ENCODE measurements at places on chromosomes 1 and 21.

GRCh38 chr1:59367301-59368007 is 70.6 kb downstream of the FGGY start:
- DNase-seq: no peak

GRCh38 chr1:19044975-19045831 is 88.7 kb upstream of the IFFO2 start:
- DNase-seq: no peak

DNA sequence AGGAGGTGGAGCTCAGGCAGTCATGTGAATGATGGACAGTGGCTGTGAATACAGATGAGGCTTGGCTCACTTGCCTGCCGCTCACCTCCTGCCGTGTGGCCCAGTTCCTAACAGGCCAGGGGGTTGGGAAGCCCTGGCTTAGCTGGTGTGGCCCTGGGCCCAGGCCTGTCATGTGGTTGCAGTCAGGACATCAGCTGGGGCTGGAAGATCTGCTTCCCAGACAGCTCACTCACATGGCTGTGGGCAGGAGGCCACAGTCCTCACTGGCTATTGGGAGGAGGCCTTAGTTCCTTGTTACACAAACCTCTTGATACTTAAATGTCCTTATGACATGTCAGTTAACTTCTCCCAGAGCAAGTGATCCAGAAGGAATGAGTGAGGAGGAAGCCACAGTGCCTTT is 138.8 kb upstream of the CSF3R start:
- no peak for DNase-seq

GRCh38 chr21:17780539-17780938 is 38.6 kb downstream of the C21orf91 start:
- no peak for DNase-seq

GRCh38 chr1:40662864-40663263 is 2.6 kb downstream of the RIMS3 start:
- no peak for DNase-seq

DNA sequence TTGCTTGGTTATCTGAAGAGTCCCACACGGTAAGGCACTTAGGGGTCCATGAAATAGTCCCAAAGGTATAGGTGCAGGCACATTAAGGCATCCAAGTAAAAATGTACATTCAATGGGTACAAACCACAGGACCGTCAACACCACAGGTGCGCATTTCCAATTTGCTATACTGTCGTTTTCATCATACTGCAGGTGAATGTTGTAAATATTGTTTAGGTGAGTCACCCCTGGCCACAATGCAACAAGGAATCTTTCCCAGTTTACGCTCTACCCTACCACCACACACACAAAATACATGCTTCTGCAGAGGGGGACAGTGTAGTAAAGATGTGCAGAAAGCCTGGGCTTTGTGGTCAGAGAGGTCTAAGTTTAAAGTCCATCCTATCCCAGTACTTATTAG is 13.7 kb downstream of the CADM3 start:
- no peak for DNase-seq

DNA sequence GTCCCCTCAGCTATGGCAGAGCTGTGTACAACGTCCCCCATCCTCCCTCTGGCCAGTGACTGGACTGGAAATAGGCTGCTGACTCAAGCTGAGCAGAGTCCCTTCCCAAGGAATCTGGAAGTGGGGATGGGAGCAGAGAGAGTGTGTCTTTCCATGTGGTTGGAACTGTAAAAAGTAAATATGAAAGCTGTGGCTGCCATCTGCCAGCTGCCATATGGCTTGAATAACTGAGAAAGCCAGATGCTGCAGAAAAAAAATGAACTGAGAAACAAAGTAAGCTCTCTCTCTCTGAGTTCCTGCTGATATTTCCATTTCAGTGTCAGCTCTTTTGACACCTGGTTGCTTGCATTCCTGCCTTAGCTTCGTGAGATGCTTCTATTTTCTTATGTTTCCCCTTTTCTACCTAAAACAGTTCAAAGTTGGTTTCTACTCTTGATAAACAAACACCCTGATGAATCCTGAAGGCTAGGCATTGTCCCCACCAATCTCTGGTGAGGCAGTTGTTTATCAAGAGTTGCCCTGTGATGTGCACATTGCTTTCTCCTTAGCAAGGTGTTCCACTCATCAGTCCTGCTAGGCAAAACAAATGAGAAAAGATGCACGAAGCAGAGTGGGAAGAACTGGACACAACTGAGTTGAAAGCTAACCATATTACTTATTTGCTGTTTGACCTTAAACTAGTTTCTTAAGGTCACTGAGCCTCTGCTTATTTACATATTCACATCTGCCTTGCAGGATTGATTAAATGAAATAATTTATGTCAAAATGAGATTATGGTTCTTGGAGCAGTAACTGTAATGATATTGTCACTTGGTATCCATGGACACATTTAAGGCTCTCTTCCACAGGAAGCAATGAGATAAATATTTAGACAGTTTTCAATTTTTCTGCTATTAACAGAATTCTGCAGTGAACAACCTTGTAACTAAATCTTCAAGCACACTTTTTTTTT is 16.6 kb upstream of the DR1 start:
- no peak for DNase-seq

DNA sequence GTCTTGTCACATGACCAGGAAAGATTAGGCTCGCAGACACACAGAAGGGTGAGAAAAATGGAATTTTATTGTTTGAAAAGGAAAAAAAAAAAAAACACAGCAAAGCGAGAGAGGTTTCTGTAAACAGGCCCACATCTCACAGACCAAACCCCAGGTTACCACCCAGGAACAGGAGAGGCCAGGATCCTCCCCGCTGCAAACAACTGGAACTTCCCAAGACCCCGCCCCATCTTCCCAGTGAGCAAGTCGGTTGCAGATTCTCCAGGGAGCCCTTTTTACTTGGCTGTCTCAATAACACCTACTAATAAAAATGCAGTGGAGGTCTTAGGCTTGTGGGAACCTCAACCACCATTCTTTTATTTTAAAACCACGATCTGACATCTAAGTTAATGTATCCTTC is 84.7 kb upstream of the ETS2 start:
- DNase-seq: no peak

DNA sequence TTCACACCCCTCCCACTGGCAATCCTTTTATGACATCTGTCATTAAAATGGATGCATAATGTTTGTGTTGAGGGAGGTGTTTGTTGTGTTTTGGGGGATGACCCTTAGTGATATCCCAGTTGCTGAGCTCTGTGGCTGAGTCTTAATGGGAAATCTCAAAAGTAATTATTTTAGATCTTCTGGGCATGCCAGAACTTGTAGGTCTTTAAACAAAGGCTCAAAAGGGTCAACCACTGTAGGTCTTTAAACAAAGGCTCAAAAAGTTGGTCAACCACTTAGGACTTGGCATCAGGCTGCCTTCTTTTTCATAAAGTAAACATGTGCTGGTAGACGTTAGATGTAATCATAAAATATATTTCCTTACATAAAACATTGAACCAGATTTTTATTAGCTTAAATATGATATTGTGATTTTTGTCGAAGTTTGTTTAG is 78.0 kb downstream of the CDC14A start:
- no peak for DNase-seq

- no peak for DNase-seq
Measured at GRCh38 chr1:155069551-155070157, 6.1 kb downstream of the EFNA4 start.

DNA sequence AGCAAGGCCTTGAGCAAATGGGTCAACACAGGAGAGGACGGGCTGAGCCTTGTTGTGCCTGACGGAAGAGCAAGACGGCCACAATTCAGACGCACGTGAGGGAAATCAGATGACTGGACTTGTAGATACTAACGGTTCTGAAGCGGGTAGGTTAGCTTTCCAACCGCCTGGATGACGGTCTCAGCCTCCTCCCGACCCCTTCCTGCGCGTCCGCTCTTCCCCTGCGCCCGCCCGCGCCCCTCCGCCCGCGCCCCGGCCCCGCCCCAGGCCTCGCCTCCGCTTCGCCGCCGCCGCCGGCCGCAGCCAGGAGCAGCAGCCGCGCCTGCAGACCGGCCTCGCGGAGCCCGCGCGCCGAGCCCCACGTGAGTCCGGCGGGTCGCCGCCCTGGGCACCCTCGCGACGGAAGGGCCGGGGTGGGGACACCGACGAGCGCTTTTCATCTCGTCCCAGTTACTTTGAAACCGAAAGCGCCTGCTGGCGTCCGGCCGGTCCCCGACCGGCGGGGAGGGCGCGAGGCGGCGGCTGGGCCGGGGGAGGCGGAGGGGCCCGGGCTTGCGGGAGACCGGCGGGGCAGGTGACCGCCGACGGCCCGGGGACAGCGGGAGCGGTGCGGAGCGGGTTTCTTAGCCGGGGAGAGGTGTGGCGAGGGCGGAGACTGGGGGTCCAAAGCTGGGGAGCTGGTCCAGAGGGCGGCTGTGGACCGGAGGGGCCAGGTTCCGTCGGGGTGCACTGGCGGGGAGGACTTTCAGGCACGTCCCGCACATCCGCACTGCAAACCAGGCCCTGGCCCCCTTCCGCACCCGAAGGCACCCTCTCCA is at the start of gene TRAF5:
Gene TRAF5 (plus strand): TSS at position 306 of the 818 bp plus-strand sequence. CDS start 26,407 bp downstream, outside the sequence.
- no peak for DNase-seq
